GM04504 (cell line): ENCODE measurements at places on chromosomes 2 and 18.
A peak's percentile ranks its signal among the peaks of the same experiment; 100 is the strongest.

DNA sequence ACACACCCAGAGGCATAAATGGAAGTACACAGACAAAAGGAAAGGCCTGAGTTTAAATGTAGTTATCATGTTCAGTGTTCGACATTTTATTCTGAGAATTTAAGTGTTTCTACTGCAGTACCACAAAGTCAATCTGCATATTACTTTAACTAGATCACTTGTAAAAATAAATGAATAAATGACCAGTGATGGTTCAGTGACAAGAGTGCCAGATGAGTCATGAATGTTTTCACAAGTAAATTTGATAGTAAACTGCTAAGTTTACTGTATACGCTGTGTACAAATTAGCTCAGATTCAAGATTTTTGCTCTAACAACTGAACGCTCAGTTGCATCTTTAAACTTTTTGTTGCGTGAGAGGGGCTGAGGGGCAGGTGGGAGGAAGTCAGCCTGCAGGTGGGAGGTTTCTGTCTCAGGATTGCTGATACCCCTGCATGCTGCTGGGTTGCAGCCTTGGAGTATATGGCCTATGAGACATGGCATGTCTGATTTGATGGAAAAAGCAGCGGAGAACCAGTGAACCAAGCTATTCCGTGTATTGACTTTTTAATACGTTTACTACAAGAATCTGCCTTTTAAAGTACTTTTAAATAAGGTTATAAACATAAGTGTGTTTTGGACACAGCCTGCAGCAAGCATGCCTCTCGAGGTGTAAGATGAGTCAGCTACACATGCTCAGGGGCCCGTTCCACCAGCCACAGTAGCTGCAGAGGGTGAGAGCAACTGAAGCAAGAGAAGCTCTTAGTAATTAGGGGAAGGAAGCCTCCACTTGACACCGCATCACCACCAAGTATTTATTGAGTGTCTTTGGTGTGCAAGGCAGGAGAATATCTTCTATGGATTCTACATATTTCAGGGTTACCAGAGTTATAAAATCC is 245.1 kb downstream of the NEDD4L start:
- DNase-seq = no peak

DNA sequence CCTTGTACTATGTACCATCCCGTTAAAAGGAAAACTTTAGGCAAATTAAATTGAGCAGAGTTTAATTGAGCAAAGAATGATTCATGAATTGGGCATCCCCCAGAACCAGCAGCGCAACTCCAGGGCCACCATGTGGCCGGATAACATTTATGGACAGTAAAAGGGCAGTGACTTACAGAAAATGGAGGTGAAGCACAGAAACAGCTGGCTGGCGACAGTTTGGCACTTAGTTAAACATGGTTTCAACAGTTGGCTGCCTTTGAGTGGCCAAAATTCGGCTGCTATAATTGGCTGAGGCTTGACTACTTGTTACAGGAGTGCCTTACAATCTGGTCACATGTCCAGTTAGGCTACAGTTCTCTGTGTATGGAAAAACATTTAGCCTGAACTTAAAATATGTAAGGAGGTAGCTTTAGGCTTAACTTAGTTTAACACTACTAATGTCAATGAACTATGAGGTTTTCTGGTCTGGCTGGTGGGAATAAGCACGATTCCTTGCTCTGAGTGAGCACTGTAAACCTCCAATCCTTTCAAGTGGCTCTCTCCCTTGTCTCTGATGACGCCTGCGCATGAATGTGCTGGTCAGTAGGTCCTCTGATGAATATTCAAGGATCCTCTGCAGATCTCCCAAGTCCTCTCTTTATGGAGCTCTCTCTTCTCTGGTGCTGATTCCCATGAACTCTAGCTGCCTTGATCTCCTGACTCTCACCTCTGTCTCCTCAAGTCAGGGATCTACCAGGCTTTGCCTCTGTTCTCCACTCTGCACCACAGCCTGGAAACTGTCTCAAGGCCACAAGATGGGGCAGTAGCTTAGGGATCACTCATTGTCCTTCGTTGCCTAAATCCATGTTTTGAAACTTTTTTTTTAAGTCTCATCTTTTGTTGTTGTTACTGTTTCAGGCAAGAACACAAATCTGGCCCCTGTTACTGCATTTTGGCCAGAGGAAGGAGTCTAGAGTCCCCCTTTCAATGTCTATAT is 24.4 kb upstream of the RAB31 start:
- peak; percentile 67 for DNase-seq

- DNase-seq = peak; percentile 28
Observed at GRCh38 chr2:44136252-44136651, 32.4 kb upstream of the PPM1B start.

- no peak for DNase-seq
Observed at GRCh38 chr2:115412501-115412900, 970.1 kb downstream of the DPP10 start.

DNA sequence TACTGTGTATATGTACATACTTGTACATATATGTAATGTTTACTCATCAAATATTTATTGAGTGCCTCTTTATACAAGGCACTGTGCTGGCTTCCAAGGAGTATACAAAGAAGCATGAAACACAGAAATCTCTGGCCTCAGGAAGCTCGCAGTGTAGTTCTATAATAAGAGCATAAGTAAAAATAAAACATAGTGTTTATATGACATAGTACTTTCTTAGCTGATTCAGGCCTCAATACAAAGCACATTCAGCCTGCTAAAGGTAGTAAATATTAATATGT is 13.9 kb downstream of the STAMBP start:
- DNase-seq = no peak

GRCh38 chr2:160464017-160464416 is 29.6 kb downstream of the RBMS1 start:
- DNase-seq = no peak

- DNase-seq = no peak
Observed at GRCh38 chr18:59661891-59662701, 35.1 kb downstream of the CCBE1 start.

- no peak for DNase-seq
Observed at GRCh38 chr2:8309131-8309530, 372.7 kb upstream of the ID2 start.

GRCh38 chr2:216918088-216918680 is 58.3 kb upstream of the TNP1 start:
- peak; percentile 52 for DNase-seq

- DNase-seq = peak; percentile 98
Observed at GRCh38 chr2:67260343-67261277, 136.5 kb upstream of the ETAA1 start.

DNA sequence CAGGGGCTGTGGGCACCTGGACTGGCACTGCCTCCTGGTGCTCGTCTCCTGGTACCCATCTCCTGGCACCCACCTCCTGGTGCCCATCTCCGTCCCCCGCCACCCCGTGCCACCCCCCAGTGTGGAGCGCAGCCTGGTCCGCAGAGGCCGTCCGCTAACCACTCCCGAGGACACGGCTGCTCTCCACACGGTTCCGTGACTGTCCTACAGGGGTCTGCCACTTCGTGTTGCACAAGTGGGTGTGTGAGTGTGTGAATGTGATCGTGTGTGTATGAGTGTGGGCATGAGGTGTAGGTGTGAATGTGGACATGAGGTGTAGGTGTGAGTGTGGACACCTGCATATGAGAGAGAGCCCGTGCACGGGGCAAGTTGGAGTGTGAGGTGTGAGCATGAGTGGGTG is 119.4 kb upstream of the HS6ST1 start:
- DNase-seq = no peak

DNA sequence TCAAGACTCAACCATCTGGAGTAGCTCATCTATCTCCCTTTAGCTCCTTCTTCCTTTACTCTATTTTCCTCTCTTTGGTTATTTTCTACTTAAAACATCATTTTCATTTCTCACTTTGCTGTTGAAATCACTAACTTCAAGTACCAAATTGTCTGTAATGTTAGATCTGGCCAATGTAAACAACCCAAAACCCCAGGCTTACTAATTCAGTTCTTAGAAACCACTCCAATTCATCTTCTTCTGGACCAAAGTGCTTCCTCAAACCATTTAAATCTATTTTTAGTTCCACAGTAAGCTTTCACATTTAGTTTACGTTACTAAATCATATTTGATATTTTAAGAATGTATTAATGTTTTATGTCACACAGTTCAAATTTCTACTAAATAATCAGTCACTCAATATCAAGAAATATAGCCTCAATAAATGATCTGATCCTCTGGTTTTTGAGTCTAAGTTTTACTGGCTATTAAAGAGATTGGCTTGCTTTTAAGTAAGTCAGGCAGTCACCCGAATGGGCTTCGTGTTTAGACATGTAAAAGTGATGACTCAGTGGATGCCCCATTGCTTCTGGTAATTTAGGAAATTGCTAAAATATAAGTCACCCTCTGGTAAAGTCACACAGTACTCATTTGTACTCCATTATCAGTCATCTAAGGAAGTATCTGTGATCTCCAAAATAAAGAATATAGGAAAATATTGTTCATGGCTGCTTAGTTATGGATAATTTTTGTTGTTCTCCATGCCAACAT is 527.2 kb upstream of the SOX11 start:
- no peak for DNase-seq

DNA sequence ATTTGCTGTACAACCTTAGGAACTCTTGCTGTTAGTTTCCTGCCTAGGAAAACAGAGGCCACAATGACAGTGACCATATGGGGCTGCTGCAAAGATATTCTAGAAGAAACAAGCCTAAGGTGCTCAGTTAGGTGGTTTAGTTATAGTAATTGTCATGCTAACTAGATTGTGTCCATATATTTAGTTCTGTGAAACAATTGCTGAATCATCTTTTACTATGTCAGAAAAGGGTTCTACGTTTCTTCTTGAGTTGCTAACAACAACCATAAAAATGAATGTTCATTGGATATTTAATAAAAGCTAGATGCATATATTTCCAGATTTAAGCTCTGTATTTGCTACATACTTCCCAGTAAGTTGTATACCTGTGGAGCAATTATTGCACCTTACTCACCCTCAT is 597.2 kb upstream of the KLHL29 start:
- DNase-seq = no peak

GRCh38 chr18:34710458-34710914 is 388 bp downstream of the DTNA start:
- peak; percentile 47 for DNase-seq

DNA sequence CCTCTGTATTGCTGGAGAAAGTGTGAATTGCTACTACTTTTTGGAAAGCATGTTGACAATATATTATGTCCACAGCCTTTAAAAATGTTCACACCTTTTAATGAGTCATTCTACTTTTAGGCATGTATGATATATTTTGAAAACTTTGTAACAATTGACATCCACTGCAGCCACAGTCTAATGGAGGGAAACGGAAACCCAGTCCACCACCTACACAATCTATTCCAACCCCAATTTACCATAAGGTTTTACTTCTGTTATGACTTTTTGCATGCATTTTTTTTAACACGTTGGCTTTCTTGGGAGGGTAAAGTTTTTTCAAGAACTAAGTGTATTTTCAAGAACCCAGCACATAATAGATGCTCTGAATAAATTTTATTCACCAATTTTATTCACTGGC is 38.5 kb upstream of the ATP8B1 start:
- DNase-seq = no peak

DNA sequence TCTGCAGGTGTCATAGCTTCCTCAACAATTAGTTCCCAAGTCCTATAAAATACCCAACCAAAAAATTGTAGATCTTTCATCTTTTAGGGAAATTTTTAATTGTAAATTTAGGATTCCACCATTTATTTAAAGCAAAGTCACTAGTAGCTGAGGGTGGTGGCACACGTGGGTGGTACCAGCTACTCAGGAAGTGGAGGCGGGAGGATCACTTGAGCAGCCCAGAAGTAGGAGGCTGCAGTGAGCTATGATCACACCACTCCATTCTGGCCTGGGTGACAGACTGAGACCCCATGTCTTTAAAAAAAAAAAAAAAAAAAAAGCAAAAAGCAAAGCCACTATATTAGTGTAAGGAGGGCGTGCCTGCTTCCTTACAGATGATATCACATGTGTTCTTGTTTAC is 60.3 kb upstream of the GREB1L start:
- DNase-seq = no peak

GRCh38 chr2:58852243-58852642 is 611.1 kb upstream of the FANCL start:
- no peak for DNase-seq

DNA sequence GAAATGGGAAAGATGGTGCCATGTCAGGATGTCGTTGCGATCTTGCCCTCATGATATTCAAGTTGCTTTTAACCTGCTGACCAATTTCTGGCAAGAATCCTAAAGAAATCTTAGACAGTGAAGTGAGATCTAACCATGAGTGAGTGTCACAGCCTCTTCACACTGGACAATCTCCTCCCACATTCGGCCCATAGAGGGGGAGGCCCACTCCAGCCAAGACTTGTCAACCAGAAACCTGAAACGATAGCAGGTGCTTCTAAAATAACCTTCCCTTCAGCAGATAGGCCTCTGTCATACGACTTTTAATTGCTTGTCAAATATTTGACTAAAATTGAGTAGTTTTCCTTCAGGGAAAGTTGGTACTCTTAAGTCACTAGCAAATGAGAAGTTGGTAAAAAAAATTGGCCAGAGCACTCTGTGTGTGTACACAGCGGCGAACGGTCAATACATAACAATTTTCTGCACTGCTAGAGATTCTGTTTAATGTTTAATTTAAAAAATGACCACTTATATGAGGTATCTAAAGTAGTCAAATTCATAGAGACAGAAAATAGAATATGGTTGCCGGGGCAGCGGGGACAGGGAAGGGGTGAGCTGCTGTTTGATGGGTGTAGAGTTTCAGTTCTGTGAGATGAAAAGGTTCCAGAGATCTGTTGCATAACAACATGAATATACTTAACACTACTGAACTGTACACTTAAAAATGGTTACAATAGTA is 110.2 kb downstream of the VAPA start:
- DNase-seq = no peak

GRCh38 chr2:33577668-33578067 is 21.4 kb downstream of the FAM98A start:
- no peak for DNase-seq

DNA sequence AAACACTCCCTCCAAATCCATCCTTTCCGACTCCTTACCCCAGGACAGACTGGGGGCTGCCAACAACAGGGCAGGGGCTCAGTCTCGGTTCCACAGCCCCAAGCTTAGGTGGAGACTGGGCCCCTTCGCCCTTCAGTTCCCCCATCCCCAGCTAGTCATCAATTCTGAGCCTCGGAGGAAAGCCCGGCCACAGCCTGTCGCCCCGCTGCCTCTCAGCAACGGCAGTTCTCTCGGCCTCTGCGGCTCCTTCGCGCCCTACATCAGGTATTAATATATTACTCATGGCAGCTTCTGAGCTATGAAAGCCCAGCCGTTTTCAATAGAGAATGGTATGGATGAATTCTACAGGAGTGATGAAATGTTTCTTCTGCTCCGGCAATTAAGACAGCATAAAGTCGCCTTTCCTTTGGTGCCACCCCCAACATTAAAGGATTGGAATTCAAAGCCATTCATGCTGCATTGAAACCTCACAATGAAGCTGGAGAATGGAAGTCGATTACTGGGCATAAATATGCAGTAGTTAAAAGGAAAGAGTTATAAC is 2.8 kb downstream of the HDAC4 start:
- DNase-seq = no peak
